ENCODE measurements at places on chromosomes 16 and 17.

- DNase-seq = no peak
Observed at GRCh38 chr16:23836078-23836403, 258 bp downstream of the PRKCB start.

DNA sequence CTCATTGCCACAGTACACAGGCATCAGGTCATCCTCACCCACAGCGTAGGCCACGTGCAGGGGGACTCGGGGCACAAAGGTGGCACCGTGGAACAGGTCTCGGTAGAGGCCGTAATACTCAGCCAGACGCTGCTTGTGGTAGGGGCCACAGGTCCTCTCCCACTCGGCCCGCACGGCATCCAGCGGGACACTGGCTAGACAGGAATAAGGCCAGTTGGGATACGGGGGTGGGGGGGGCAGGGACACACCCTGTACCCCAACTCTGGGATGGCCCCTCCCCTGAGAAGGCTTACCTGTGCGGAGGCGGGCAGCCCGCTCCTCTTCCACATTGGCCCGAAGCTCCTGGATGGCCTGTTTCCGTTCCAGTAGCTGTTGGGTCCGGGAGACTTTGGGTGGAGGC lies 3.0 kb downstream of the MRPL38 start:
- DNase-seq = no peak

DNA sequence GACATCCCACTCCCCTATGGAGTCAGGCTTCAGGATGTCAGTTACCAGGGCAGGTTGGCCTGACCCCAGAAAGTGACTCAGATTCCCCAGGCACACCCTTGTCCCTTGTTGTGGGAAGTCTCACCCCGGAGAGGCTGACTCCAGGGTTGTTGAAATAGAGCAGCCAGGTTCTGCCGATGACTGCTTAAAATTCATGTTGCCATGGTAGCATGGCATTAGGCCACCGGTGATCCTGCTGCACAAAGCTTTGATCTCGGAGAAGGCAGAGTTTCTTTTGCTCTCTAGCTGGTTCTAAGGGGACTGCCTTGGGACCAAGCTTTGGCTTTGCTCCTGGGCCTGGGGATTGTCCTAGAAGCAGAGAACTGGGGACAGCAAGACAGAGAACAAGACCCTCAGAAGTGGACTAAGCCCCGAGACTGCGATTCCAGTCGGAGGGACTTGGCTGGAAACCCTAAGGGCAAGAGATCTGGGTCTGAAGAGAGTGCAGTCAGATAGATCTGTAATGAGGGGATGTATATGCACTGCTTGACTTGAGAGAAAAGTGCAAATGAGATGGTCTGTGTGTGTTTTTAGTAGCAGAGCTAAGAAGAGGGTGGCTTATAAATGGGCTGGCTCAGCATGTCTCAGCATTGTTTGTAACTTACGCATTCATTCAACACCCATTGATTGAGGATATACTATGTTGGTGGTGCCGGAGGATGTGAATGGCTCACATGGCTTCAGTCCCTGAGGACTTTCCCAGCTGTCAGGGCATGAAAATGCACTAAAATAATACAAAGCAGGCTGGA lies 106.9 kb downstream of the RGS9 start:
- DNase-seq = no peak

DNA sequence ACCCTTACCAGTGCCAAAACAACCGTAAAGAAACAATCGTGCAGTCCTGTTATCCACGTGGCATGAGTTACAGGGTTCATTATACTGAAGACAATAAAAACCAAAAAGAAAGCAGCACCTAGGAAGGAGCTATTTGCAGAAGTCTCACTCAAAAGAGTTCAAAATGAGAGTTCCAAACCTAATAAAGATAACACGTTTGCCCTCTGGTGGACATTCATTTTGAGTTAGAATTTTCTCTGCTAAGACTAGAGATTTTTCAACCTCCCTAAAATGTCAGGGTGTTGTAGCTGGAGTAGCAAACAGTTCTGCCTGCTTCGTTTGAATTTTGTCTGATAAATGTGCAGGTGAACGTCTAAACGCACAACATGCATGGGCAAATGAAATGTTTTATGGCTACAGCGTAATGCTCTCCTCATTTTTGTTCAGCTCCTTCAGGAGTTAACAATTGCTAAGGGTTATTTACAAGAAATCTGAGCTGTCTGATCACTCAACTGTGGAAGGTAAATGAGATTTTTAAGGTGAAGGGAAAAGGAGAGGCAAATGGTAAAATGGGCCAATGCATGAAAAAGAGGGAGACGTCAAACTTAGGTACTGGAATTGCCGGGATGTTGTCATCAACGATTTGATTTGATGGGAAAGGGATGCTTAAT lies 1067.9 kb upstream of the EEF2KMT start:
- no peak for DNase-seq

DNA sequence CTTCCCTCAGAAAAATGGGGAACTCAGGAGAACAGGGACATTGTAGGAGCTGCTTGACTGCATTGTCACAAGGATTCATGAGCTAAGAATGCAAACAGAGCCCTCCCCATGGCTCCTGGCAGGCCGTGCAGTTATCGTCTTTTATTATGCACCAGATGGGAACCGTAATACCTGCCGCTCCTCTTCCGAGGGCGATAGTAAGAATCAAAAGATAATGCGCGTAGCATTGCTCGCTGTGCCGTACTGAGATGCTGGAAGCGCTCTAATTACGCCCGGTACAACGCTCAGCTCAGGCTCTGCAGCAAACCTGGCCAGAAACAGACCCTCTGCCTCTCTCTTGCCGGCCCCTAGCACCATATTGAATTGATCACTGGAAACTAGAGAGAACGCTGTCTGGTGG lies 87.1 kb upstream of the PLCG2 start:
- no peak for DNase-seq

DNA sequence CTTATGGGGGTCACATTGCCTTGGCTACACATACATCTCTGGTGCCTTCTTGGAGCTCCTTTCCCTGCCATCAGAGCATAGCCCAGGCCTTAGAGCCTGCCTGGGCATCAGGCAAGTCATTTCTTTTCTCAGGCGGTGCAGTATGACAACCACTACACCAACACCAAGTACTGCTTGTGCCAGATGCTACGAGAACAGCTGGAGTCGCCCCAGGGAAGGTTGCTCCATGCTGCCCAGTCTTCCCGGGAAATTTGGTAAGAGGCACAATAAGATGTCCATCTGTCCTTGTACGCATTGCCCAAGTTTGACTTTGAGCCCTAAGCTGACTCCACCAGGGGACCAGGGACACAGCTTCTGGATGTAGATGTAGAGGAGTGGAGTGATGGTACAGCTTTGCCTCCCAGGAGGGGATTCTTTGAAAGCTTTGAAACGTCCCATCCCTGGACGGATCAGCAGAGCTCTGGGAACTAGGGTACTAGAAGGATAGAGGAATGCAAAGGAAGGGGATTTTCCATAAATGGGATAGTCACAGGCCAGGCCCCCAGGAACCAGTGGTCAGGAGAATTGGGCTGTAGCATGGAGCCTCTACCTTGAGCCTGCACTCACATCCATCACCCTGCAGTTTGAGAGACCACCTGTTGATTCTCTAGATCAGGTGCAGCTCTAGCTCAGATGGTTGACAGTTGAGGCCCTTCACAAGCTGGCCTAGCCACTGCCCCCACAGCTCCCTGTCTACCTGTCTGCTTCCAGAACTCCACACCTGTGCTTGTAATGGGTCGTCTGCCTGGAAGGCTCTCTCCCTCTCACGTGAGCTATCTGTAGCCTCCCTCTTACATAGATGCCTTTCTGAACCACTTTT lies 11.0 kb upstream of the NFATC3 start:
- no peak for DNase-seq

DNA sequence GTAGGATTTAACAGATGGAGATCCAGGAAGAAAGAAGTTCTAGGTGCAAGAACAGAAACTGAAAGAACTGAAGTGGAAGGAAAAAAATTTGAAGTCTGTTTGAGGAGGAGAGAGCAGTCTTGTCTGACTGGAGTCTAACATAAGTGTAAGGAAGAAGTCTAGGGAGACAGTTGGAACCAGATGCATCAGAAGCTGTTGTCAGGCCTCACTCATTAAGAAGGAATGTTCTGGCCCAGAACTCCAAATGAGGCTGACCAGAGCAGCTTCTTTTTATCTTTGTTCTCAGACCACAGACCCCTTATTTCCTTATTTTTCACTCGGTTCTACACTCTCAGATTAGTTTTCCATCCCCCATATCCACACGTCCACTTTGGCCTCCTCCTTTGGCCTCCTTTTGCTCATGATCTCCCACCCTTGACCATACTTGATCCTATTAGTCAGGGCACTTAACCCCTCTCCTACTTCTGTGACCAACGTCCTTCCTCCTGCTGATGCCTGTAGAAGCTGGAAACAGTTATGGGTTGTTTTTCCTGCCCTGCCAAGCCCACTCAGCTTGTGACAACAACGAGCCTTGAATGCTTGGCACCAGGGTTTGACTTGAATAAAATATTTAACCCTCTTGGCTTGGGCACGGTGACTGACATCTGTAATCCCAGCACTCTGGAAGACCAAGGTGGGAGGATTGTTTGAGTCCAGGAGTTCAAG lies 7.0 kb upstream of the MYH2 start:
- no peak for DNase-seq

- no peak for DNase-seq
Observed at GRCh38 chr16:13923703-13924298, 3.8 kb downstream of the ERCC4 start.
